Coronary artery (tissue), 2 donors: ENCODE measurements at places on chromosomes 16 and 17.

- DNase-seq = no peak
Observed at GRCh38 chr16:85969591-85969990, 70.6 kb downstream of the IRF8 start.

GRCh38 chr17:62981933-62982332 lies 15.9 kb downstream of the TANC2 start:
- DNase-seq = no peak

- no peak for DNase-seq
Observed at GRCh38 chr17:39113871-39114270, 37.6 kb downstream of the PLXDC1 start.

DNA sequence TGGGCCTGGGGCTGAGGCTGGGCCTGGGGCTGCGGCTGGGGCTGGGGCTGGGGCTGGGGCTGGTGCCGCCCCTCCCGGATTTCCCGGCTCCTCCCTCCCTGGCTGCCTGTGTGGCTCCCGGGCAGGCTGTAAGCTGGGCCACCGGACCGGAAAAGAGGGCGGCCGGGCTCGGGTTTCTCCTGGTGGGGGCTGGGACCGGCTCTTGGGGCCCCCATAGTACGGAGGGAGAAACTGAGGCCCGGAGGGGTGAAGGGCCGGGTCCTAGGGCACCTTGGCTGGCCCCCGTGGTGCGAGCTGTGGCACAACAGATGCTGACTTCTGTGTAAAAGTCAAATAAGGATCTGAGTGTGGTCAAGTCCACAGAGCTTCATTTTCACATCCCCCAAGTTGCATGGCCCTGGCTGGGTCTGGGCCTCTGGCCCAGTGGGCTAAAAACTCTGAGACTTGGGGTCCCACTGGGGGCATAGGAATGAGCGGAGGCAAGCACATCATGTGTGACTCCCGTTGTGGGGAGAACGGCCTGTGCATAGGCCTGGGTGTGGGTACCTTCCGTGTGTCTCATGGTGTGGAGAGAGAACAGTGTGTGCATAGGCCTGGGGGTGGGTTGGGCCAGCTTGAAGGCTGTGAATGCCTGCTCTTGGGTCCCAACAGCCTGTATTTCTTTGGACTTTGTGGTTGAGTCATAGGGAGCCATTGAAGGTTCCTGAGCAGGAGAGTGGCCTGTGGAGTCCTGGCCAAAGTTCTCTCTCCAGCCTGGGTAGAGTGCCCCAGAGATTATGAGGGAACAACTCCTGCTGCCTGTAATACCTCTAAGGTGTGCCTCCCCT lies 123.9 kb upstream of the CIBAR2 start:
- no peak for DNase-seq

GRCh38 chr16:1696863-1697262 lies 9.1 kb upstream of the MAPK8IP3 start:
- DNase-seq = no peak

DNA sequence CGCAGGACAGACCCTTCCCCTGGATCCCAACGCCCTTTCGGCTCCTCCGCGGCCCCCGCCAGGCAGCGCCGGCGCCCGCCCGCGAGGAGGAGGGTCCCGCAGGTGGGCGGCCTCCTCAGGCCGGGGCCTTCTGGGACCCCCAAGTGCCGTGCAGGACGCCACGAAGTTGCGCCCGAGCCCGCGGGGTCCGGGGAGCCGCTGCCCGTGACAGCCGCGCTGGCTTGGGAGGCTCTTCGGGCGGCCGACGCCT lies 504 bp downstream of the ERN1 start:
- no peak for DNase-seq

GRCh38 chr16:50229149-50229726 lies 37.1 kb upstream of the ADCY7 start:
- no peak for DNase-seq

DNA sequence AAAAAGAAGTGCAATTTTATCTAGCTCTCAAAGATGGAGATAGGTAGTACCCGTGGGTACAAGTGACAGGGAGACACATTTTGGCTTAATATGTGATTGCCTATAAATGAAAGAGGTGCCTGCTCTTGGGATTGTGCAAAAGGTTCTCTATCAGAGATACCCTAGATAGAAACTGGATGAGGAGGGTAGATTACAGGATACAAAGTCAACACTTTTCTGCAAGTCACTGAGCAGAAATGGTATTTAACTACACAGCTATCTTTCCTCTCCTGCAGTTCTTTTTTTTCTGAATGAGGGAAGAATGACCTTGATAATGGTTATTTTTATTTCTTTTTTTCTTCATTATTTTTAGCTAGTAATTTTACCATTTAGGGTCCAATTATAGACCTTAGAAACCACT lies 67.6 kb downstream of the MMD start:
- no peak for DNase-seq

DNA sequence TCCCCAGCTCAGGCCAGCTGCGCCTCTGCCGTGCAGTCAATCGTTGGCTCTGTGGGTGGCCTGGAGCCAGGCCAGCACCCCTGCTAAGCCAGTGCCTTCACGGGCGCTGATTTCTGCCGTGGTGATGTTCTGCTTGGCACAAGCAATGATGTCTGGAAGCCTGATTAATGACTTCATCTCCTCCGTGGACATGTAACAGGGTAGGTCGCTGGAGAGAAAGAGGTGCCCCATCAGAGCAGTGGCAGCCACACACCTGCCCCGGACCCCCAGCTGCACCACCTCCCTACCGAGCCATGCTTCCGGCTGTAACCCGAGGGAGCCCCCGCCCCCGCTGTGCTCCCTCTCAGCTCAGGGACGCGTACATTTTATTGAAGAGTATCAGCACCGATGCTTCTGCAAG lies 1.9 kb downstream of the ARL16 start:
- no peak for DNase-seq

GRCh38 chr17:72359811-72360210 lies 239.0 kb downstream of the SOX9 start:
- DNase-seq = no peak

DNA sequence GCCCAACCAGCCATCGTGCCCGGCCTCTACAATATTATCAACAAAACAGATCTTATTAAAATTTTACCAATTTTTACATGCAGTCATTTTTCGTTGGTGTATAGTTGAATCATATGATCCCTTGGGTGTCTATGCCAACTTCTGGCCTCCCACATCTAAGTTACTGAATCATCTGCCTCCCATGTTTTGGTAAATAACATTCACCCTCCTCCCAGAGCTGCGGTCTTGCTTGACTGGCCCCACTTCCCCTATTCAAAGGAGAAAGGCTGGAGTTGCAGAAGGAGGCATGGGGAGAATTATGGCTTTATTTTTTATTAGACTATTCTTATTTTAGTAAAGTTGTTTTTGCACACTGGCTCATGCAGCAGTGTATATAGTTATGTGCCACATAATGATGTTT lies 18.5 kb upstream of the CCL23 start:
- DNase-seq = no peak

DNA sequence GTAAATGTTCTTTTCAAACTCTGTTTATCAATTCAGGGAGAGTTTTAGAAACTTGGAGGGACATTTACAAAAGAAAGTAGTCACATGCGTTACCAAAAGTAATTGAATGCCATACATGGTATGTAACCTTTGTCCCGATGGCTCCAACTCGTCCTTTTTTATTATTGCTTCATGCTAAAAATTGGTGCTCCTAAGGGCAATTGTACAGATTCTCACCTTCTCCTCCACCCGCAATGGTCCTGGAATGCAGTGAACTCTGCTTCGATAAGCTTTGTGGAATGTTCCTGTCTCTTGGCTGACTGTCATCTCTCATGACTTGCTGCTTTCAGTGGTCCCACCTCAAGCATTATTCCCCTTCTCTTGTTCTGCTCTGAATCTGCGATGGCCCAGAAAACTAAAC lies 20.9 kb downstream of the GNAO1 start:
- no peak for DNase-seq

GRCh38 chr17:77433385-77434135 lies 292.8 kb downstream of the SEC14L1 start:
- no peak for DNase-seq

DNA sequence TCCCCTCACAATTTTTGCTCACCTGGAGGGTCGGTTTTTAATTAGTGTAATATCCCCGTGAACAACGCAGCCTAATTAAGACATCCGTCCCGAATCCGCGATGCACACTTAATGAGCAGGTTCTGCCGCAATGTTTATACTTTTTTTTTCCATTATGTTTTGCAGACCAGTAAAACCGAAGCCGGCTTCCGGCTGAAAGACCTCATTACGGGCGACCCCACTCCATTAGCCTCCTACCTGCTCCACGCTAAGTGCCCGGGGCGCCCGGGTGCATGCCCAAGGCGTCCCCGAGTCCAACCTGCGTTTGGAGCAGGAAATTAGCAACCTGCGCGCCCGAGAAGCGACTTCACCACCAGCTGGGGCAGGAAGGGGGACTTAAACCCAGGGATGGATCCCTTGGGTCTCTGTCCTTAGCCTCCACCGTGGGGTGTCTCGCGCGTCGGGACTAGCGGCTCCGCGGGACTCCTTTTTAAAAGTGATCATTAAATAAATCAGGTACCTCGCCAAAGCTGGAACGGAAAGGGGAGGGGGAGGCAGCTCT lies 1.7 kb downstream of the RBFOX3 start:
- DNase-seq = no peak

DNA sequence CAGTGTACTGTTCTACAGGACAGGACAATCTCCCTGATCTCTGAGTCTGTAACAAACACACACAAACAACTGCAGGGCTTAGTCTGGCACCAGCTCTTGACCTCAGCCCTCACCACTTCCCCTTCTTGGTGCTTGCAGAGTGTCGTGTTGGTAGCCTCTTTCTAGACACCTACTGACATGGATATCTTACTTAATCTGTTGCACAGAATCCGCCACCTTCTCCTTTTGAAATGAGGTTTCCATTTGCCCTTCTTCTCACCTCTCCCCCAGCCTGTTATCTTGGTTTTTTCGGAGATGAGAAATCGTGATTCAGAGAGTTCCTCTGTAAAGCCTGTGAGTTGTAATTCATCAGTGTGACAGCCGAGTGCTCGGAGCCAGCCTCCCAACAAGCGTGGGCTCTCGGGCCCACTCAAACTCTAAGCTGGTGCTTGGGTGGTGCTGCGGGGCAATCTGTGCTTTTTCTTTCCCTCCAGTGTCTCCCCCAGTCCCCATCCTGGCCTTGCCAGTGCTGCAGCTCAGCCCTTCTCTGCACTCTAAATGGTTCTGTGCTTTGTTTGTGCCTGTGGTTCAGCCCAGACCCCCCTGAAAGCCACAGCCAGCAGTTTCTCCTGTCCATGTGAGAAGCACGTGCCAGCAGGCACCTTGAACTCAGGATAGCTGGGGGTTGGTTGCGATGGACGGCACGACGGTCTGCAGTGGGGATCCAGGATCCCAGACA lies 28.1 kb downstream of the KIAA0513 start:
- DNase-seq = no peak

DNA sequence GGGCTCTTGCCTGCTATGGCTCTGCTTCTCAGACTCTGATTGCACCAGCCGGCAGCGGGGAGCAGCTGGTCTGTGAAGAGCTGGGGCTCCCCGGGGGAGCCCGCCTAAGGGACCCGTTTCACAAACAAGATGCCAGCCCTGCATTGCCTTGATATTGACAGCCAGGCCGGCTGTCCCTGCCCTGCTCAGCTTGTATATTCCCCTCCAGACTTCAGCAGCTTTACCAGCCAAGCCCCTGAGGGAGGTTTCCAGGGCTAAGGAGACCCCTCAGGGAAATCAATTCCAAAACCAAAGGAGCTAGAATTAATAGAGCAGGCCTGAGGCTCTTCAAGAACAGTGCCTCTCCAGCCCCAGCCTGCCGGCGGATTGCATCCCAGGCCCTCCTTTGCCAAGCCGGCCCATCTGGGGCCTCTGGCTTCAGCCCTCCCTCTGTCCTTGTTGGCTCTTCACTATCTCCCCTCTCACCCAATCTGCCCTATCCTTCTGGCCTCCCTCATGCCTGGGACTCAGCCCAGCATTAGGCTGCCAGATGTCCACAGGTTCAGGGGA lies 5.7 kb downstream of the CALB2 start:
- DNase-seq = no peak

GRCh38 chr16:1327619-1327947 lies 5.9 kb upstream of the BAIAP3 start:
- DNase-seq = no peak
